ENCODE measurements at places on chromosomes 3 and 15.
A peak's percentile ranks its signal among the peaks of the same experiment; 100 is the strongest.

DNA sequence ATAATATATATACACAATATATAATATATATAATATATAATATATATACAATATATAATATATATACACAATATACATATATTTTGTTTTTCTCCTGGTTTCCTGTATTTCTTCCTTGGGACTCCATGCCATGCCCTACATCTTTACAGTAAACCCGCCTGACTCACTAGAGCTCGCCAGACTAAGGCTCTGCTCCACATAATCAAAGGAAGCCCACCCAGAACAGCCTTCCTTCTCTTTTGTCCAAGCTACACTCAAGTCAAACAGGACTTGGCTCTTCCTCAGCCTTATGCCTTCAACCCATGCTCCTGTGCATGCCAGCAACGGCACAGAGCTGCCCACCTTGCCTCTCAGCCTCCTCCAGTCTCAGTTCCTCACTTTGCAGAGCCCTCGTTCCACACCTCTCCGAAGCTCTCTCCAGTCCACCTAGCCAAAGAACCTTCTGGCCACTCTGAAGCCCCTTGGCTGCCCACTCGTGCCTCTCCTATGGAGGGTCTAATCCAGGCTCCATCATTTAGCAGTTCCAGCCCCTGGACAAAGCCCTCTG lies 109.1 kb downstream of the RFTN1 start:
- no peak for DNase-seq

- DNase-seq, result no peak
Observed at GRCh38 chr15:85755471-85755870, 39.3 kb downstream of the KLHL25 start.

DNA sequence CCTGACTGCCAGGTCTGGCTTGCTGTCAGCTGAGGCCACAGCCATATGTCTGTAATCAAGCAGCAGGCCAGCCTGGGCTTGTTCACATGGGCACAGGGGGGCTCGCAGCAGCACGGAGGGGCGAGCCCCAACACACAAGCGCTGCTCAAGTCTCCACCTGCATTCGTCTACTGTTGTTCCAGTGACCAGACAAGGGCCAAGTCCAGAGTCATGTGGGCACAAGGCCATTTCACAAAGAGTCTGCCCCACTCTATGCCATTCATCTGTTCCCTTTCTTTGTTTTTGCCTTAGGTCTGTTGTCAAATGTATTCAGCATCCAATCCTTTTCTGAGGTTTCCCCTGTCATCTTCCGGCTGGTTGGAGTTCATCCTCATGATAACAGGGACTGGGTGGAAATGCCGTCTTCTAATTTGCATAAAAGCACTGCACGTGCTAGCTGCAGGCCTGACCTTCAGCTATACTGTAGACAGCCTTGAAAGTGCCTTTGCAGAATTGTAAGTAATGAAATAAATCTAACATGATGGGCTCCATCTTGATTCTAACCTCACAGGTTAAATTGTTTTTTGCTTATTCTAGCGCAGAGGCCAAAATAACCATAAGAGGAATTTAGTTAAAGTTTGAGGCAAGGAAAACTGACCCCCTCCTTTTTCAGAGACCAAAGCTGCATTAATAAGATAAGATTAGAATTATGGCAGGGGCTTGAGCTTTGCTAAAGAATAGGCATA lies 28.6 kb upstream of the KBTBD12 start:
- no peak for DNase-seq

DNA sequence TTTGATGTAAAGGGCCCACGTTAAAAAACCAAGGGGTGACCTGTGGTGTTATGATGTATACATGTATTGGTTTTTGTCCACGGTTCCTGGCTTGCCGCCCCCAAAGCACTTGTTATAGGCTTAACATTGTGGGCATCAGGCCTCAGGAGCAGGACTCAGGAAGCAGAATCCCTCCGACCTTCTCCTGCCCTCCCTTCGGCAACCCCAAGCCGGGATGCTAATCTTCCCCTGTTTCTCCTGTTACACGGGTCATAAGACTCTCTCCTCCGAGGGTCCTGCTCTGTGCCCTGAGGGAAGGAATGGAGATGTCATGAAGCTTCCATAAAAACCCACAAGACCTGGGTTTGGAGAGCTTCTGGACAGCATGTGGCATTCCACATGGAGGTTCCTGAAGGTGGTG lies 48.8 kb downstream of the RPLP1 start:
- DNase-seq, result no peak

- no peak for DNase-seq
Observed at GRCh38 chr3:65714134-65714533, 324.6 kb downstream of the MAGI1 start.

DNA sequence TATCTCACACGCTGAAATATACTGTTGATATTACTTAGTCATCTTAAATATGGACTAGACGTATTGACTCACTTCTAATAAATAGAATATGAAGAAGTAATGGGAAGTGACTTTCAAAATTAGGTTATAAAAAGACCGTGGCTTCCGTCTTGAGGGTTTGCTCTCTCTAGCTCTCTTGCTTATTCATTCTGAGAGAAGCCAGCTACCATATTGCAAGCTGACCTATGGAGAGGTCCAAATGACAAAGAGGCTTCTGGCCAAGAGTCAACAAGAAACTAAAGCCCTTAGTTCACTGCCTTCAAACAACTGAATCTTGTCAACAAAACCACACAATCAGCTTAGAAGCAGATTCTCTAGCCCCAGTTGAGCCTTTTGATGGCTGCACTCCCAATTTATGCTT lies 46.1 kb downstream of the SLC9C1 start:
- no peak for DNase-seq

- DNase-seq, result no peak
Observed at GRCh38 chr15:88179562-88179961, 77.0 kb downstream of the NTRK3 start.

- DNase-seq, result no peak
Observed at GRCh38 chr3:31620656-31621055, 87.9 kb downstream of the STT3B start.

DNA sequence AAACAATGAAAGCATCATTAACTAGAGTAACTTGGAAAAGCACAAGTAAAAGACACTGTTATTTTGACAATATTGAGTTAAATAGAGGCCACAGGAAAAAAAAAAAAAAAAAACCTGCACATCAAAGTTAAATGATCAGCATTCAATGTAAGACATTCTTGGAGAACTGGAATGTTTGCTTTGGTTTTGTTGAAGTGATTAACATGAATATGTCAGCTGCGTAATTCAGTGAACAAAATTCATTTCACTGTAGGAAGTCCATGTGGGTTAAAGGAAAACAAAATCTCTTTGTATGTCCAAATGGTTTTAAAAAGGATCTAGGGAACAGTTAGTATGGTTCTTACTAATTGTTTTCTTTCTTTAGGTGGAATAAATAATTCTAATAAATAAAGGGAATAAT lies 252.8 kb upstream of the CNTN6 start:
- DNase-seq, result no peak

DNA sequence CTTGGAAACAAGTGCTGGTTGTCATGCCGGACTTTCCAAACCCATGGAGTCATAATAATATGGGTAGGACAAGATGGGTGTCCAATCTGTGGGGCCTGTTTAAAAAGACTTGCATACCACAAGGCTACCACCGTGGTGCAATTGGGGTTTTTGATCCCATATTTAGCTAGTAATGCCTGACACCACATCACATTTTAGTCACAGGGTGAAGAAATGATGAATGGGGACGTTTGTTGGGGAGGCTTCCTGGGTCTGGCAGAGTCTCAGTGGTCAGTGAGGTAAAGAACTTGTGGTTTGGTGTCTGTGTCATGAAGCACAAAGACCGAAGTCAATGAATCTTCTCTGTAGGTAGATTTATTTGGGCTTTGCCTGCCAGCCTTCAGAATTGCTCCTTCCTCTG lies 31.0 kb downstream of the P3H2 start:
- DNase-seq, result no peak

- no peak for DNase-seq
Observed at GRCh38 chr3:136671921-136672320, 80.3 kb downstream of the STAG1 start.

DNA sequence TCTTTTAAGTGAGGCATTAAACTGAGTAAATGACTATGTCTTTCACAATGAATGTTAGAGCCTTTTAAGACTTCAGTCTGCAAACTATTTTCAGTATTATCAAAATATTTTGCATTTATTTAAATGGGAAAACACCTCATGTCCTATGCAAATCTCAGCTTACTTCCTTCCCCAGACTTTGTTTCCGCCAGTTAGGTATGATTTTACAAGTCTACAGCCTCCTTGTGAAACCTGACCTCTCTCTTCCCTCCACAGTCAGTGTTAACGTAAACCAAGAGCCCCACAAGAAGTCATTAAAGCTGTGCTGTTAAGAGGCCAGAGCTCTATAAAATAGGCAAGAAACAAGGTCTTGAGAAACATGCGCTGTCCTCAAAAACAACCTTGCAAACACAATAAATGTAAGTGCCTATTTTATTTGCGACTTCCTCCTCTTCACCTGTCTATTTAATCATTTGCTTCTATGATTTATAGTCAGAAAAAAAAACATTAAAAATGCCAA lies 48.3 kb downstream of the PRTG start:
- no peak for DNase-seq

DNA sequence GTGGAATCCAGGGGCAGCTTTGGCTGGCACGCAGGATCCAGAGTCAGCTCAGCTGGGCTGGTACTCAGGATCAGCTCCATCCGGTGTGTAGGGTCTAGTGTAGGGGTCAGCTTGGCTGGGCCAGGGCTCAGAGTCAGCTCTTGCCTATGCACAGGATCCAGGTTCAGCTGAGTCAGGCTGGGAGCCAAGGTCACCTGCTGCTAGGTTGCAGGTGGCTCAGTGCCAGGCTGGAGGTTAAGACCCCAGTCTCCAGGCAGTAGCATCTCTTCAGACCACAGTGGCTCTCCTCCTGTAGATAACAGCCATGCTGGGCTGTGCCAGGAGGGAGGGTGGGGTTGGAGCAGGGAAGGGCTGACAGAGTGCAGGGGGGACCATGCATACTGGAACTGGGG lies 1.8 kb downstream of the HYAL3 start:
- DNase-seq, result no peak

DNA sequence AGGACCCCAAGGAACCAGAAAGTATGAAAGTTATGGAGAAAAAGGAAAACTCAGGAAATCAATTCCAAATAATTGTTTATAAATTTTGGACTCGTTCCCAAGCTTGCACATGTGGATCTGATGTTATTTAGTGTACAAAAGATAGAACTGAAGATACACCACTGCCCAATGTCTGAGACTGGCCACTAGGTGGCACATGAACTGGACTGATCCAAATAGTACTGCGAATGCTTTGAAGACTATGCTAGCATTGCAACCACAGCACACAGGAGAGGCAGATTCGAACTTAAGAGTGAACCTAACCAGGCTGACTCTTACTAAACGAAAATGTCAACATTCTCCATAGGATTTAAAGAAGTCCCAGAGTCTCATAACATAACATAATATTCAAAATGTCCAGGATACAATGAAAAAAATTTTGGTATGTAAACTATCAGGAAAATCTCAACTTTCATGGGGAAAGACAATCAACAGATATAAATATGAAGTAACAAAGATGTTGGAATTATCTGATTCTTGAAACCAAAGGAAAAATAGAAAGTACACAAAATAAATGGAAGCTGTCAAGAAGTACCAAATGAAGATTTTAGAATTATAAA lies 596.7 kb downstream of the FGF12 start:
- peak; percentile 51 for DNase-seq

- no peak for DNase-seq
Observed at GRCh38 chr15:72861354-72861910, 77.9 kb upstream of the ADPGK start.

GRCh38 chr3:165697910-165698309 lies 139.3 kb downstream of the BCHE start:
- no peak for DNase-seq

GRCh38 chr3:9136746-9137465 lies 112.5 kb downstream of the SRGAP3 start:
- DNase-seq, result no peak

- DNase-seq, result no peak
Observed at GRCh38 chr15:65404186-65404872, 18.4 kb downstream of the IGDCC4 start.

GRCh38 chr3:36373084-36373483 lies 7.2 kb upstream of the STAC start:
- DNase-seq, result no peak

DNA sequence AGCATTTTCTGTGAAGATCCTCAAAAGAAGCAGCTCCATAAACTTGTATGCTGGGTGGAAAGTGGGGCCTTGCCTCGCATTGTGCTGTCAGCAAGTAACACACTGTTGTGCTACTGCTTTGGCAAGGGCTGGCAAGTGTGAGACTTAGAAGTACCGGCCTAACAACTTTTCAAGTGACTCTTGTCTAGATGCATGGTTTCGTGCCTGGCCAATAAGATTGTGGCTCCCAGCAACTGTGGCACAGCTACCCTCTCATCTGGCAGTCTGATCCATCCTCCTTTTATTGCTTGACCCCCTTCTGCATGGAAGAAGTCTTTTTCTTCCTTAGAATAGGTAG lies 79.4 kb upstream of the VEPH1 start:
- DNase-seq, result peak; percentile 76

DNA sequence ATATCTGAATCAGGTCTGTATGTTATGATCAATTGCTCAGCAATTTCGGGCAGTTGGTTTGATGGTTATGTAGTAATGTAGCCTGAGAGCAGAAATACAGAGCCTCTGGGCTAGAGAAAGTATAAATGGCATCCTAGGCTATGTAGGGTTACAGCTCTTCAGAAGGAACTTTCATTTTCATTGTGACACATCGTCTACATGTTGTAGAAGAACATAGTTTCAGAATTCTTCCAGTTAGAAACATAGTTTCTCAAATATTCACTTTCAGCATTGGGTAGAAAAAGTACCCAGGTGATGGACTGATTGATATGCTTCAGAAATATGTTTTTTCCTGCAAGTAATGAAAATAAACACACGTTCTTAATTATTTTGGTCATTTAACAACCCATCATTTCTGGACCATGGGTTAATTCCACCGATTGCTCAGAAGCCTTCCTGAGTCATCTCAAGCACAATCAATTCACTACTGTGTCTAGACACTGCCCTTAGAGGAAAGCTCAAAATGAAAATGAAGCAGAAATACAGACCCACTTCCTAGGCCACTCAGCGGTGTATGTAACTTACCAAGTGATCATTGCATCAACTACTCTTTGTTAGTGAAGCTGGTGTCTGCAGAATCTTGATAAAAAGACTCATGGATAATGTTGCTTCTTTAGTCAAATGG lies 88.8 kb upstream of the TSEN2 start:
- DNase-seq, result no peak

DNA sequence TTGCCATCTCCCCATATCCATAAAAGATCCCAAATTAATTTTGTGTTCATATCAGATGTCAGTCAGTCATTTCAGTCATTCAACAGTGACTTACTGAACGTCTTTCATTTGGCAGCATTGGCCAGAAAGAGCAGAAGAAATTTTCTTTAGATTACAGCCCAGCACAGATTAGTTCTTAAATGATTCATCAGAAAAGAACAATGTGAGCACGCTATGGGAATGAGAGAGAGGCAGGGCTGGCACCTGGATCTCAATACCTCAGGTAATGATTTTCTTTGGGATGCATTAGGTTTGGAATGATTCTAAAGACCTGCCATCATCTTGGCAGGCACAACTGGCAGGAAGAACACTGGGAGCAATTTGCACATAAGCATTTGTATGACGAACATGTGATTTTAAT lies 41.6 kb downstream of the FBN1 start:
- DNase-seq, result no peak
